ENCODE measurements at places on chromosomes 1 and 21. TPM values are rescaled to one million over a fixed set of nuclear protein-coding genes. Genes with fewer than 3 reads are reported as not detected.

SRM gene
- 182 TPM for polyA plus RNA-seq

MX2 gene
- 3.1 TPM for polyA plus RNA-seq

SMIM11 gene
- polyA plus RNA-seq = 3.2 TPM

INTS7 gene
- 8.9 TPM for polyA plus RNA-seq

DESI2 gene
- 36.1 TPM for polyA plus RNA-seq

Measured in H1 (cell line).